ENCODE measurements at places on chromosomes 11 and 22. TPM values are rescaled to one million over a fixed set of nuclear protein-coding genes. Genes with fewer than 3 reads are reported as not detected.

- no peak for DNase-seq
Observed at GRCh38 chr11:128372977-128373376, 214.4 kb downstream of the ETS1 start.

DNA sequence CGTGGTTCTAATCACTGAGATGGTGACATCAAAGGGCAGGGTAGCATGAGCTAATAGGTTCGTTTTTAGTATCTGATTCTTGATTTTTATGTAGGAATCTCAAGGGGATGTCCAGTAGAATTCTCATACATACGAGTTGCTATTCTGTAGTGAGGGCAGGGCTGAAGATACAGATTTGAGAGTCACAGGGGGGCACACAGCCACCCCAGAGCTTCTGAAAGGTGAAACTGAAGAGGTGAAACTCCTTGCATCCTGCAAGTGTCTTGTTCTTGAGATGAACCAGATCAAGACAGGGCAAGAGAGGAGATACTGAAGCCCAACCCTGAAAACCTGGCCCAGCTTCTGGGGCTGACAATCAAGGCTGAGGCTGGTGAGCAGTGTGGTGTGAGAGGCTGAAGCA, 35.6 kb upstream of the TMEM123 start:
- no peak for DNase-seq

DNA sequence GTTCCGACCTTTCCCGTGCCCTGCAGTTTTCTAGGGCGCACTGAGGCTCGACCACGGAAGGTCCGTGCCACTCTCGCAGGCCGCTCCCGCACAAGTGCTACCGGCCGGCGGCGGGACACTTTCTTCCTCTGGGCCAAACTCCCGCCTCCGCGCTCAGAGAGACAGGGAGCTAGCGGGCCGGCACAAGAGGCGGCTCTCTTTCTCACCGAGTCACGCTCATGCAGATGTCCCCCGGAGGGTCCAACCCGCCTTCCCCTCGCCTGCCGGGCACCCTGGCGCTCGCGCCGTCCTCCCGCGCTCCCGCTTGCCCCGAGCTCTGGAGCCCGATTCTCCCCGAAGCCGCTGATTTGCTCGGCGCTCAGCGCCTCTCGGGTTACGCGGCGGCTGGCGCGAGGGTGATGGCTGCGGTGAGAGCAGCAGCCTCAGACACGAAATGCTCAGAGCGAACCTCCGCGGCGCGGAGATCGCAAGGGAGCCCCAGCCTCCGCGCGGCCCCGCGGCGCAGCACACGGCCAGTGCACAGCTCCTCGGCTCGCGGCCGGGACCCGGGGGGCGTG, 1.0 kb downstream of the LMO1 start:
- no peak for DNase-seq

DNA sequence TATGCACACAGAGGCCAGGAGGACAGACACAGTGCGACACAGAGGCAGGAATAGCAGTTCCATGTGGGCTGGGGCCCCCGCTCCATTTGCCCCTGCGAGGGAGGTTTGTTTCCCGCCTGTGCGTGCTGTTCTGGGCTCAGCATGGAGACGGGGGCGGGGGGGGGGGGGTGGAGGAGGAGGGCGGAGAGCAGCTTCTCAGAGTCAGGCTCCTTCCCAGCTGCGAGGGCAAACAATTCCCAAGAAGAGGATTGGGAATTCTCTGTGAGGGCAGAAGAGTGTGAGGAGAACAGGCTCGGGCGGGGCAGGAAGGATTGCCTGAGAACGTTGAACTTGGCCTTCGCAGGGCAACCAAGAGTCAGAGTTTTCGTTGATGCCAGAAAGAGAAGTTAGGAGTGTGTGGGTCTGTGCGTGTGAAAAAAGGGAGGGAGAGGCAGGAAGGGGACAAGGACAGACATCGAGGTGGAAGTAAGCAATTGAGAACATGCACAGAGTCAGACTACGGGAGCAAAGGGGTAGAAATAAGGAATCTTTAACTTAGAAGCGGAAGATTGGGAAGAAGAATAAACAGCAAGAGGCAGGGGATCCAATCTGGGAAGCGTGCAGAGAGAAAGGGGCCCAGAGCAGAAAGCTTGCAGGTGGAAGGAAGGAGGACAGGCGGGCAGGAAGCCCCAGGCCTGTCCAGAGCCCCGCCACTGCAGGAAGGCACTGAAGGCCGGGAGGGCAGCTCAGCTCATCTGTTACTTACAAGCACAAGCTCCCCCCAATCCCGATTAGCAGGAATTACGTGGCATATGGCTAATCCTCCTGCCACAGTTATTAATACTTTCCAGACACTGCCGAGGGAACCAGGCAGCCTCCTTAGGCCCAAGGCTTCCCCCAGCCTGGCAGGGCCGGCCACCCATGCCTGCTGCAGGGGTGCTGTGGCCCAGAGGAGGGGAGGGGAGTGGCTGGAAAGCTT, 15.6 kb upstream of the JAM3 start:
- DNase-seq, result no peak

- DNase-seq, result no peak
Observed at GRCh38 chr11:9172389-9172788, 81.0 kb upstream of the SCUBE2 start.

- no peak for DNase-seq
Observed at GRCh38 chr11:103994094-103994493, 42.3 kb upstream of the DDI1 start.

- DNase-seq, result no peak
Observed at GRCh38 chr11:35523861-35524260, 1.6 kb downstream of the PAMR1 start.

GRCh38 chr11:103384652-103385051, 275.4 kb downstream of the DYNC2H1 start:
- DNase-seq, result no peak

- no peak for DNase-seq
Observed at GRCh38 chr11:32139896-32140520, 49.1 kb downstream of the RCN1 start.

- DNase-seq, result no peak
Observed at GRCh38 chr11:8814209-8814922, 96.6 kb upstream of the AKIP1 start.

DNA sequence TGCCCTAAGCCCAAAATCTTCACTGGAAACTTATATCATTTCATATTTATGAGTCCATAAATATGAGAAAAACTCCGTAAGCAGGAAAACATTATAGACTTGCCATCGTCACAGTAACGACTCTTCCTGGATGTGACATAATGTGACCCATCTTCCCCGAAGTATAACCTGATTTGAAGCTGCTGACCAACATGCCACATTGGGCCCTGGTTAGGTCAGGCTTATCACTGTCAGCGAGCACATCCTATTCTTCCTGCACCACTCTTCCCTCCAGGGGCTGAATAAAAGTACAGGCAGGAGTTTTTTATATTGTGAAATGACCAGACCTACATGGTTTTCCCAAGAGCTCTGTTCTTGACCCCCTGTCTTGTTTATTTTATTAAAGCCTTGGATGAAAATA, 12.1 kb upstream of the BLID start:
- DNase-seq, result no peak

Gene FGF19
- 0.13 TPM for total RNA-seq
